NCI-H2081 (cell line): ENCODE measurements at places on chromosomes 6 and 20.
A peak's percentile ranks its signal among the peaks of the same experiment; 100 is the strongest.

- no peak for DNase-seq
Observed at GRCh38 chr6:137799950-137800568, 67.0 kb upstream of the TNFAIP3 start.

- no peak for DNase-seq
Observed at GRCh38 chr6:42367353-42368011, 84.2 kb downstream of the TRERF1 start.

DNA sequence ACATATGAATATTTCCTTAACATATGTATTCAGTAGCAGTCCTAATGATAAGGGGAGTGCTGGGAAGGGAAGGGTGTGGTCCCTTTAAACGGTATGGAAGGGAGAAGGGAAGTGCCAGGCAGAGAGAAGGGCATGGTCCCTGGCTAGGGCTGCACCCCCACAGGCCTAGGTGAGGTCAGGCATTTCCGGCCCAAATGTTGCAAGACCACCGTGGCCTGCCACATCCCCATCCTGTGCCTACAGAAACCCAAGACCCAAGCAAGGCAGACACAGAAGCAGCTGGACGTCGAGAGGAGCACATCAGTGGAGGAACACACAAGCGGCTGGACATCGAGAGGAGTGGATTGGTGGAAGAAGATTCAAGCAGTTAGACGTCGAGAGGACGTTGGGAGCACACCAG lies 5.9 kb downstream of the RRAGD start:
- no peak for DNase-seq

DNA sequence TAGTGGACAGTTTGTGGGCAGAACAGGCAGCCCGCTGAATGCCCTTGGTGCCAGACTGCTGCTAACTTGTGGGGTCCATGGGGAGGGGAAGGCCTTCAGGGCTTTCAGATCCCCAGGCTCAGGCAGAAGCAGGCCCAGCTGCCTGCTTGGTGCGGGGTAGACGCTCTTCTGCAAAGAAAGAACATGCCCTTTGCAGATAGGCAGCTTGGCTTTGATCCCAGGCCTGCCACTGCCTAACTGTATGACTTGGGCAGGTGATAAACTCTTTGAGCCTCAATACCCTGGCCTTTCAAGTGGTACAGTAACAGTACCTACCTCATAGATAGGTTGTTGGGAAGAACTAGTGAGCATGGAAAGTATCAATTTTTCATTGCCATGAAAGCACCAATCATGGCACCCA lies 28.4 kb downstream of the CHMP4B start:
- DNase-seq = no peak

DNA sequence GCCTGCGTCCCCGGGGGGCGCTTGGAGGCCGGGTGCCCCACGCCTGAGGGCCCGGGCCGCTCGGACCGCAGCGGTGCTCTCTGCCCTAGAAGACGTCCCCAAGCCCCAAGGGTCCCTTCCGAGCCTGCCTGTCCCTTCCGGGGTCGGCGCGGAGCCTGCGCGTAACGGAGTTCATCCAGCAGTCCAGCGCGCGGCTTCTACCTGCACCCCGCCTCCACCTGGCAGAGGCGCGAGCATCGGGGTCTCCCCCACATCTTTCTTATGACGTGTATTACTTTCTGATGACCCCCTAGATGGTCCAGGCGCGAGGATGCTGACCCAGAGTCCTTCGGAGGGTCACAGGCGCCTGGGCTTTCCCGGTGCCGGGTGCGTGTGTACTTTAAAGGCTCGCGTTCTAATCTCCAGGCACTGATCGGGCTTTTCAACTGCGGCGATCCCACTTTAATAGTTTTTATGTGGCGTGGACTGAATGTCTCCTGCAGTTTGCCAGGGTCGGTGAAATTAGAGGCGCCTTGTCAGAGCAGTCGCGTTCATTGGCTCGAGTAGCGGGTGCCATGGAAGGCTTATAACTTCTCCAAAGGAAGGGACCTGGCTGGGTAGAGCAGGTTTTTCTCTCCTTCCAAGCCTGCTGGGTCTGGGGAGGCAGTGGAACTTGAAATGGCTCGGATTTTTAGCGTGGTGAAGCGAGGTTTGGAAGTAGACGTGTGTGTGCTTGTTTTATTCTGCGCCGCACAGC lies 912 bp downstream of the EYA4 start:
- peak; percentile 45 for DNase-seq

DNA sequence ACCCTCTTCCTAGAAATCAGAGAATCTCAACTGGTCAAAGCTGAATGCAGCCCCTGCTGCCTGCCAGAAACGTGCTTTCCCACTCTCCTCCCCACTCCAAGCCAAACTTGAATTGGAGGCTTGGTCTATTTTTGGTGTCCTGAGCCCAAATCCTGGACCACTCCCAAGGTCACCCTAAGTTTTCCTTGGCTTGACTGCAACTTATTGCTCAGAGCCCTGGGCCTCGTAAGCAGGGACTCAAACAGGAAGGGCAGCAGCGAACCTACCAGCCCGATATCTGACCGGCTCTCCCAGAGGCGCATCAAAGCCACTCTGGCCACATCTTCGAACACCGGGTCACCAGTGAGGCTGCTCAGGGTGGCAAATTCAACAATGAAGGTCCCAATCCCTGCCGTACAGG lies 12.7 kb downstream of the EDEM2 start:
- DNase-seq = no peak

DNA sequence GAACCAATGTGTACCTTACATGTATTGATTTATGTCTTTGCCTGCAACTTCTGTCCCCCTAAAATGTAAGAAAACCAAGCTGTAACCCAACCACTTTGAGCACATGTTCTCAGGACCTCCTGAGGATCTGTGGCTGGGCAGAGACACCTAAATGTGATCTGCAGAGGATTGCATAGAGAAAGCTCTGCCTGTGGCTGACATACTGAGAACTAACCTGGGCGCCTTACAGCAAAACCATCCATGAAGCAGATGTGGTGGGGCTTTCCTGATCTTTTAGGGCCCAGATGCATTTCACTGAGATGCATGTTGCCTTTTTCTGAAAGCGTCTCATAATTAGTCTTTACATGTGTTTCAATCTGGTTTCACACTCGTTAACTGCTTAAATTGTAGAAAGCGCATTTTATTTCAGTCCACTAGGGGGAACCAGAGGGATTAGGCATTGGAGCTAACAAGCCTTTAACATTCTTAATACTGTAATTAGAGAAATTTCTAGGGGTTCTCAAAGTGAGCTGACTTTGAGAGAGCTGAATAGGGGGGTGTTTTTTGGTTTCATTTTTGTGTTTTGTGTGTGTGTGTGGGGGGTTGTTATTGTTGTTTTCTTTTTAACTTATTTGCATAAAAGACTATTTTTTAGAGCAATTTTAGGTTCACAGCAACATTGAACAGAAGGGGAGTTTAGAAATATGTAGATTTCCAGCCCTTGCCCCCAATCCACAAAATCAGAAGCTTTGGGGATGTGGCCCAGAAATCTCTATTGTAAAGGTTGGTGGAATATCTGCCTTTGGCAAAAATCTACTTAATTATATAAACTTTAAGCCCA lies 50.9 kb upstream of the FAM184A start:
- peak; percentile 53 for DNase-seq

GRCh38 chr6:151494936-151495320 lies 1.1 kb downstream of the CCDC170 start:
- DNase-seq = no peak

DNA sequence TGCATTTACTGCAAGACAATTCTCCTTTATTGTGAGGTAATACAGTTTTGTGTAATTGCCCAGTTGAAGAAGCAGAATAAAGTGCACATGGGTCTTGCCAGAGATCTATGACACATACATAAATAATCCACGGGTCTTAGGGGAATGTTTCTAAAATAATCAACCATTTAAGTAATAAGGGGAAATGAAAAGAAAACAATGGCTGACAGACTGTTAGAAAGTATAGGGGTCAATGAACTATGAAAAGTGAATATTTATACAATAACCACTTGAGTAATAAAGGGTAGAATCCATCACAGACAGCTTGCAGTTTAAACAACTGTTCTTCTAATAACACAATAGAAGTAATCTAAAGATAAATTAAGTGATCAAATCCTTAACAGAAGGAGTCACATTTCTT lies 477.2 kb downstream of the EYS start:
- DNase-seq = no peak

DNA sequence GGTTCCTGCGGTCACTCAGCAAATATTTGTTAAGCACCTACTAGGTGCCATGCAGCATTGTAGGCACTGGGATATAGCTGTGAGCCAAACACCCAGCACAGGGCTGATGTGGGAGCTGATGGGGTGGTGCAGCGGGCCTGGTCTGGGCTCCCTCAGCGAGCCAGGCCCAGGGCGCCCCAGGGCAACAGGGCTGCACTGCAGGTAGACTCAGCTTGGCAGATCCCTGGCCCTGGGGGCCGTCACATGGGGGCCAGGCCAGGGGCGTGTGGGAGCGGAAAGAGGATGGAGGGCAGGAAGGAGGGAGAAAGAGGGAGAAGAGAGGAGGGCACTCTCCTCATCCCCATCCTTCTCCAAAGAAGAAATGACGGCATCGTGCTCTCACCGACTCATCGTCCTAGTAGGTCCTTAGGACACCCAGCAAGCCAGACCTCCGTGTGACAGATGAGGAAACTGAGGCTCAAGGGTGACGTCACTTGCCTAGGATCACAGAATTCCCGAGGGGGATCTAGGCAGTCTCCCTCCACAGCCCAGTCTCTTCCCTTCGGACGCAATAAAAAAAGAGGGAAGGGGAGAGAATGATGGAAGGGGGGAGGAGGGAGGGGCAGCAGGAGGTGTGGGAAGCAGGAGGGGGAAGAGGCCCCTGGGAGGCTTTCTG lies 53.3 kb downstream of the RBM38 start:
- no peak for DNase-seq

DNA sequence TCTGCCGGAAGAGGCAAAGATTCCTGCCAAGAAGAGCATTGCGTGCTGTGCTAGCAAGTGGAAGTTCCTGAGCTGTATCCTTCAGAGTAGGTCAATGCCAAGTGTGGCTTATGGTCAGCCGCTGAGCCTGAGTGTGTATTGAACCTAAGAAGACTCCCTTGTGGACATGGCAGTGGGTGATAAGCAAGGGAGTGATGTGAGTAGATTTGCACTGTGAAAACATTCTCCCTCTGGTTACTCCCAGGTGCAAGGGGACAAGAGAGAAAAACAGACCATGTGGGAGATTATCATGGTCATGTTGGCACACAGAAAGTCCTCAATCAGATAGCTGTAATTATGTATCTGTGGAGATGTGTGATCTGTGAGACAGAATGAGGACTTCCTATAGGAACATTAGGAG lies 6.1 kb upstream of the TMEM74B start:
- no peak for DNase-seq

GRCh38 chr6:28922821-28923317 lies 916 bp downstream of the TRIM27 start:
- DNase-seq = peak; percentile 51

GRCh38 chr6:90650041-90650940 lies 63.4 kb upstream of the MAP3K7 start:
- DNase-seq = no peak

DNA sequence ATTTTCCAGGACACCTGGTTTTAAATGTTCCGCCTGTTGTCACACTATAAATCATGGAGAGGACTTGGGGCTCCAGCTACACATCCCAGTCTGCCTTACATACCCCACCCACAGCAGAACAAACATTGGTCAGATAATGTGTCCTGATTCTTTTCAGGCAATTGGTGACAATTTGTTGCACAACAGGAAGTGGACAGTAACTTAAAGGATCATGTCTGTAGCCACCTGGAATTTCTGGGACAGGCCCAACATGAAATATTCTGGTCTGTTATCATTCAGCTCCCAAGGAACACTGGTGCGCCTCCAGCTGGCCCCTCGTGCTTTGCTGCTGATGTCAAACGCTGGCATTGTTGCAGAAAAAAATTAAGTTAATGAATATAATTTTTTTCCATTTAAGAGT lies 117.2 kb downstream of the SOBP start:
- no peak for DNase-seq

GRCh38 chr6:140602431-140603248 lies 1228.2 kb upstream of the CITED2 start:
- no peak for DNase-seq

- DNase-seq = no peak
Observed at GRCh38 chr20:33411242-33411641, 9.9 kb upstream of the CDK5RAP1 start.

GRCh38 chr6:34178357-34179105 lies 32.6 kb upstream of the GRM4 start:
- no peak for DNase-seq

DNA sequence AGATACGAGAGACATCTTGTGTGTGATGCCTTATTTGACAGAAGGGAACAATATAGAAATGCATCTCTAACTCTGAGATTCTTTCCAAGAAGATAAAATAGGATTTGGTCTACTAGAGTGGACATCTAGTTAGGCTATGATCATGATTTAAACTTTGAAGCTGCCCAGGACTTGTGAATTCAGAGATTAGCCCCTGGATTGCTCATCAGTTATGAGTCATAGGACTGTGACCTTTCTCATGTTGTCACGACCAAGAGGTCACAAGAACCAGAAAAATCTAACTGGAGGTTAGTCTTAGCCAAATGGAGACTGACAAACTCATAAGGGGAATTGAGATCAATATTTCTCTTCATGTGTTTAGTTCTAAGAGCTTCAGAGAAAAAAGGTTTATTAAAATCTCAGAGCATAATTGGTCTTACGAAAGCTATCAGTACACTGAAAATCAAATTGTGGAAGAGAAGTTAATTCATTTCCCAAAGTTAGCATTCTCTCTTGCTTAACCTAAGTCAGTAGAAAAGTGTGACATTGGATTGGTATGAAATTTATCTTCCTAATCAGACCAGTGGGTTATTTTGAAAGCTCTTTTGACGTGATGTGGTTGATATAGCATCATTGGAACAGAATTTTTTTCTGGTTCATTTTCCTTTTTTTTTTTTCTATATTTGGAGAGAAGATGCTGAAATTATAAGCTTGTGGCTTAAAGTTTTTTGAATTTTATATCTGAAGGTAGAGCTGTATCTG lies 245.7 kb downstream of the RNF144B start:
- DNase-seq = no peak

DNA sequence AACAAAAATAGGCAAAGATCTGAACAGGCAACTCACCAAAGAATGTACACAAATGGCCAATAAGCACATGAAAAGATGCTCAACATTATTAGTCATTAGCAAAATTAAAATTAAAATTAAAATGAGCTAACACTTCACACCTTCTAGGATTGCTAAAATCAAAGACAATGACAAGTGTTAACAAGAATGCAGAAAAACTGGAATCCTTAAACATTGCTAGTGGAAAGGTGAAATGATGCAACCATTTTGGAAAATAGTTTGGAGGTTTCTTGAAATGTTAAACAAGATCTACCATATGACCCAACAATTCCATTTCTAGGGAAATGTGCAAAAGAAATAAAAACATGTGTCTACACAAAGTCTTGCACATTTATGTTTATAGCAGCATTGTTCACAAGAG lies 75.5 kb upstream of the DST start:
- no peak for DNase-seq
